Pancreas (tissue), 10 donors: ENCODE measurements at places on chromosomes 5 and 9. TPM values are rescaled to one million over a fixed set of nuclear protein-coding genes. Genes with fewer than 3 reads are reported as not detected.

RASA1 gene
- 5.2 TPM for polyA plus RNA-seq

TGFBI gene
- polyA plus RNA-seq, result 17.6 TPM

SPATA6L gene
- polyA plus RNA-seq, result 7.3 TPM

IER5L gene
- polyA plus RNA-seq, result 6.1 TPM

AIF1L gene
- 4.6 TPM for polyA plus RNA-seq

GPX8 gene
- polyA plus RNA-seq, result 2.7 TPM

CNTNAP3 gene
- 0.53 TPM for polyA plus RNA-seq

PCDHA13 gene
- 0.27 TPM for polyA plus RNA-seq

CCDC171 gene
- polyA plus RNA-seq, result 2.9 TPM

CEP72 gene
- 3.9 TPM for polyA plus RNA-seq
